Cortex of kidney (tissue), 1 donor: ENCODE measurements at places on chromosomes 6 and 20.

- DNase-seq = no peak
Measured at GRCh38 chr6:37705239-37706051, 7.8 kb upstream of the MDGA1 start.

- no peak for DNase-seq
Measured at GRCh38 chr20:51003753-51004152, 19.2 kb downstream of the KCNG1 start.

- no peak for DNase-seq
Measured at GRCh38 chr6:24949020-24949569, 13.3 kb upstream of the RIPOR2 start.

GRCh38 chr6:16198061-16198705 lies 40.2 kb upstream of the GMPR start:
- DNase-seq = no peak

DNA sequence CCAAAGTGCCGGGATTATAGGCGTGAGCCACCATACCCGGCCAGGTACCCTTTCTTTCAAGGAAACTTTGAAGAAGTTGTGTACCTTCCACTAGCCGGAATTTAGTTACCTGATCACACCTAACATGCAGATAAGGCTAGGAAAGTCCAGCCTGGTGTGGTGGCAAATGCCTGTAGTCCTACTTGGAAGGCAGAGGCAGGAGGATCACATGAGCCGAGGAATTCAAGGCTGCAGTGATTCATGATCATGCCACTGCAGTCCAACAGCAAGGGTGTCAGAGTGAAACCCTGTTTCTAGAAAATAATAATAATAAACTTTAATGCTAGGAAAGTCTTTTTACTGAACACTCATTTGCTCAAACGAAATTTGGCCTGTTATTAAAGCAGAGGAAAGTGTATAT lies 21.0 kb downstream of the NFYA start:
- DNase-seq = no peak

- DNase-seq = no peak
Measured at GRCh38 chr6:157014871-157015270, 237.7 kb downstream of the ARID1B start.

DNA sequence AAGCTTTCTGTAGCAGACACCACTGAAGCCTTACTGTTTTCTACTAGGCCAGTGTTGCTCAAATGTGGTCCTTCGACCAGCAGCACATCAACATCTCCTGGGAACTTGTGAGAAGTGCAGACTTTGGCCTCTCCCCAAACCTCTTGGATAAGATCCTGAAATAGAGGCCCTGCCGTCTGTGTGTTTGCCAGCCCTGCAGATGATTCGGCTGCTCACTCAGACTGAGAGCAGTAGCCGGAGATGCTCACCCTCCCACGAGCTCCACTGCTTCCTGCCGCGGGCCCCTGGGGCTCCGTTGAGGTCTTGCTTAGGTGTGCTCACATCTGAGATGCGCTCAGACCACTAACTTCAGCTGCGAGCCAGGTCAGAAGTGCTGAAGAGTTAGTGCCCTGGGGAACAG lies 129.5 kb upstream of the SSTR4 start:
- DNase-seq = no peak

DNA sequence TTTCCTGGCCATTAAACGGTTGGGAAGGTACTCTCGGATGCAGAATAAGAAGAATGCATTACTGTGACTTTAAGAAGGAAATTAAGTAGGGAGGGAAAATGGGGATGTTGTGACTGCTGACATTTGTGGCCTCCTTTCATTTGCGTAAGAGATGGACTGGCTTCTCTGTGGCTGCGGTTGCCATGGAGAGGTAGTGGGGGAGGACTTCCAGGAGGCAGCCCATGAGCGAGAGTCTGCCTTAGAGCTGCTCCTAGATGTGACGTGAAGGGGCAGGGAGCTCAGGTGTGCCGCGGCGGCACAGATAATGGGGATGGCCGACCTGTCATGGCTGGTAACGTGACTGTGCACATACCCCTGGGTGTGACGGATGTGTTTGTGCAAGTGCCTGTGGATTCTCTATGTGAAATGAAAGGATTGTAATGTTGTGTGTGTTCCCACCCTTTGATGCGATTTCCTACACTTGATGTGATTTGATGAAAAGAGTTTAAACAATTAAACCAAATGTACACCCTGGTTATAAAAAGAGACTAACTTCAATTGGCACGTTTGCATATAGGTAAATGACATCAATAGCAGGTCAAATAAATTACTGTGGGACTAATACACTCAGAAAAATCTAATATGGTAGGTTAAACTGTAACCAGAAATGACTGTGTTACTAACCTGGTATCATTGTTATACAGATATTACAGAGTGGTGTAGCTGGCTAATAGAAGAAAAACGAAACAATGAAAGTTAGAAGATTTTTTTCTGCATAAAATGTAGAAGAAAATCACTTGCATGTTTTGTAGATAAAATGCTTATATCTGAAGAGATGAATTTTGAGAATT lies 48.9 kb downstream of the HIVEP1 start:
- DNase-seq = no peak
